ENCODE measurements at places on chromosomes 5 and 9. TPM values are rescaled to one million over a fixed set of nuclear protein-coding genes. Genes with fewer than 3 reads are reported as not detected.

DNA sequence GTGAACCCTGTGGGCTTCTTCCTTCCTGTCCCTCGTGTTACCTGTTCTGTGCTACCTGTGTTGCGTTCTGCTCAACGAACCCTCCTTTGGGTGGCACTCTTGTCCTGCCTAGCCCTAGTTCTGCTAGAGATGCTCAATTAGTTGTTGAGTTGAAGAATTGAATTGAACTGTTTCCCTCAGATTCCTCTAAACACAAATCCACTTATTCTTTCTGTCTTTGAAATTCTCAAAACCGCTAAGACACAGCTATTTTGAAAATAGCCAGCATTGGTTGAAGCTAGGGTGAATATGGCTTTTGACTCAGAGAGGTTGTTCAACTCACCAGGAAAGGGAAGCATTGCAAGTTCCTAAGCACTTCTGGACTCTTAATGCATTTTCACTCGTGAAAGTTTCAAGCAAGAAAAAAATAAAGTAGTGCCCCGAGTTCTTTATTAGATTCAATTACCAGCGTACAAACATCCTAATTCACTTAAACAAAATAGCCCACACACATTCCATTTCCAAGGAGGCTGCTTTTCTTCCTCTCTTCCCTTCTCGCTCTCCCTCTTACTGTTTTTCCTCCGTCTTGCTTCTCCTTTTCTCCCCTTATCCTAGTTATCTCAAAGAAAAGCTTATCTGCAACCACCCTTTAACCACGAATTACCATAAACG lies 642 bp upstream of the ITGA1 start:
- peak; percentile 58 for DNase-seq

Gene CCL27
- not detected for total RNA-seq

Gene TRAF1
- total RNA-seq = 7.9 TPM

DNA sequence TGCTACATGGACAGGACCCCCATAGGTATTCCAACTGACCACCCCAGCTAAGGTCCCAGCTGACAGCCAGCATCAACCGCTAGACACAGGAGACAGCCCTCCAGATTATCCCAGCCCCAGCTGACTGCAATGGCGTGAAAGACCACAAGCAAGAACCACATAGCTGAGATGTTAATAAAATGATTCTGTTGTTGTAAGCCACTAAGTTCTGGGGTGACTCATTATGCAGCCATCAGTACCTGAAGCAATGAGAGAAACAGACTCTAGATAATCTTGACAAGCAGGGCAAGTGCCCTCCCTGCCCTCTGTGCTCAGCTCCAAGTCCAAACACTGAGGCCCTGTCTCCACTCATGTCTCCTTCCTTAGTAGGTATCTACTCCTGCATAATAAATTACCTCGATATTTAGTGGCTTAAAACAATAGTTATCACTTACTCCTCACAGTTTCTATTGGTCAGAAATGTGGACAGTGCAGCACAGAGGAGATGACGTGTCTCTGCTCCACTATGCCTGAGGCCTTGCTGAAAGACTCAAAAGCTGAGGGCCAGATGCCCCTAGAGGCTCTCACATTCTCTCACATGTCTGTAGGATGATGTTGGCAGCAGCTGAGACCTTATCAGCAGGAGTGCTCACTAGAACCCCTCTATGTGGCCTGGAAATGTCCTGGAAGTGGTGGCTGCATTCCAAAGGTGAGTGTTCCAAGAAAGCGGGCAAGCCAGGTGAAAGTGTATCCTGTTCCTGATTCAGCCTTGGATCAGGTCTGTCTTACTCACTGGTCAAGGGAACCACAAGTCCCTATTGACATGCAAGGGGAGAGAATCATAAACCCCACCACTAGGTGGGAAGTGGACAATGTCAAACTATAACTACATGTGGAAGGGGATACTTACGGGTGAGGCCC lies 2.5 kb downstream of the MGAT1 start:
- DNase-seq = no peak

DNA sequence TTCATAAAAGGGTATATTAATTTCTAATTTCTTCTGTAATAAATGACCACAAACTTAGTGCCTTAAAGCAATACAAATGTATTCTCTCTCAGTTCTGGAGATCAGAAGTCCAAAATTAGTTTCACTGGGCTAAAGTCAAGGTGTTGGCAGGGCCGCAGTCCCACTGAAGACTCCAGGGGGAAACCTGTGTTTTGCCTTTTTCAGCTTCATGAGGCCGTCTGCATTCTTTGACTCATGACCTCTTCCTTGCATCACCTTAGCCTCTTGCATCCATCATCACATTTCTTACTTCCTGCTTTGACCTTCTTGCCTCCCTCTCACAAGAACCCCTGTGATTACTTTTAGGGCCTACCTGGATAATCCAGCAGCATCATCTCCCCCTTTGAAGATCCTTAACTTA lies 42.0 kb upstream of the ALDH1B1 start:
- DNase-seq = no peak

Gene SLC36A1
- 24.0 TPM for total RNA-seq

Gene LCP2
- total RNA-seq = 38.4 TPM

Gene TMEM167A
- 91.7 TPM for total RNA-seq

Gene TNFSF8
- total RNA-seq = 2.8 TPM

Gene SYNPO
- 123 TPM for total RNA-seq

Gene RASGRF2
- 4.3 TPM for total RNA-seq

Gene PCDHA13
- total RNA-seq = 6.7 TPM

GRCh38 chr5:104412649-104413240 lies 850.2 kb upstream of the NUDT12 start:
- DNase-seq = no peak

Gene ZCCHC7
- total RNA-seq = 16.5 TPM

- no peak for DNase-seq
These were observed 73.4 kb upstream of the ATG10 start for GRCh38 chr5:81898403-81898802.

DNA sequence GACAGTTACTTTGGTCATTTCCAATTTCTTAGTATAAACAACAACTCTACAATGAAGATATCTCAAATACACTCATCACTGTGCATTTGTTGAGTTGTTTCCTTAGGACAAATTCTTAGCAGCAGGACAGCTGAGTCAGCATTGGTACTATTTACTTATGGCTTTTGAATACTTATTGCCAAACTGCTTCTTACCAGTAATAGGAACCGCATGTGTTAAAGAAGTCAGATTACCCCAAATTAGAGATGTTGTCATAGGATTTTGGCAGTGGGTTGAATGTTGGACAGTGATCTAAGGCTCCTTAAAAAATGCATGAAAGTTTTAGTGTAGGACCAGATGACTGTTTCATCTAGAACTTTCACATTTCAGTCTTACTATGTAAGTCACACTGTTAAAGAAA lies 280.1 kb upstream of the DMRT1 start:
- DNase-seq = no peak

- peak; percentile 74 for DNase-seq
These were observed 32.4 kb downstream of the PCDHGC5 start for GRCh38 chr5:141521244-141521781.

DNA sequence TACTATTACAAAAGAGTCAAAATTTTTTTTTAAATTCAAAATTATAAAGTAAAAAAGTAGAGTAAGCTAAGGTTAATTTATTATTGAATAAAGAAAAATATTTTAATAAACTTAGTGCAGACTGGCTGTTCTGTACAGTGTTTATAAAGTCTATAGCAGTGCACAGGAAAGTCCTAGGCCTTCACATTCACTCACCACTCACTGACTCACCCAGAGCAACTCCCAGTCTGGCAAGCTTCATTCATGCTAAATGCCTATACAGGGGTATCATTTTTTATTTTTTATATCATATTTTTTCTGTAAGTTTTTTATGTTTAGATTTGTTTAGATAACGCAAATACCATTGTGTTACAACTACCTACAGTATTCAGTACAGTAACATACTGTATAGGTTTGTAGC lies 700.7 kb upstream of the GRAMD2B start:
- no peak for DNase-seq

GRCh38 chr5:95327211-95327610 lies 42.3 kb upstream of the MCTP1 start:
- no peak for DNase-seq

DNA sequence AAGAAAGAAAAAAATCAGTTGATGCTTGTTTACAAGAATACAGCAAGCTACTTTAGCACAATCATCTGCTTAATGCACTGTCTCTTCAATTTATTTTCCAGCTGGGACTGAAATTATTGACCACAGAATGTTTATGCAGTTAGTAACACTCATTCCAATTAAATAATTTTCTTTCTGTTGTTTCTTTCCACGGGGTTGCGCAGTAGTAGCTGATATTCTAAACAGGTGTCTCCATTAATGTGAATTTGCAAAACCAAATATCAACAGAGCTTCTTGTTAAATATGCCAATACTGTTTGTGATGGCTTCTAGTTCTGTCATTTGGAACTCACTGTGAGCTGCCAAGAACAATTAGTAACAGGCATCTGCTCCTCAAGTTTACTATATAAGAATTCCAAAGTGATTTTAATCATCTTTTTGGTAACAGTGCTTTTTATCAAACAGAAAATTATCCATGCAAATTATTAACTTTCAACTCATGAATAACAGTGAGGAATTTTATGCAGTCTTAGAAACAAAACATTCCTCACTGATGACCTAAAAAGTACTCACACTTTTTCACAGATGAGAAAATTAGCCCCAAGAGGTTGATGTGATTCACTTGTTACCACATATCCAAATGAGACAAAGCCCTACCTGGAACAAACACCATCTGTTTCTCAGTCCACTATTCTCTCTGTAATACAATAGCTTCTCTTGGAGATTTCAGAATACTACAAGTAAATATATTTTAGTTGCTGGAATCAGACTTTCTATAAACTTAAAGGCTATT lies 567.6 kb upstream of the RGMB start:
- DNase-seq = no peak

Gene ALDH1B1
- total RNA-seq = 146 TPM

Gene AQP7
- 15.0 TPM for total RNA-seq

Gene CCL28
- total RNA-seq = 32.3 TPM

- DNase-seq = no peak
These were observed 1129.6 kb downstream of the PTPRD start for GRCh38 chr9:9483175-9483574.

- DNase-seq = no peak
These were observed 11.4 kb downstream of the OTULIN start for GRCh38 chr5:14675865-14676300.

GRCh38 chr9:122332083-122332482 lies 38.7 kb upstream of the PTGS1 start:
- DNase-seq = no peak

GRCh38 chr5:119336845-119337580 lies 18.8 kb upstream of the TNFAIP8 start:
- no peak for DNase-seq

Gene OSMR
- 26.8 TPM for total RNA-seq

GRCh38 chr5:175750511-175750931 lies 92.7 kb downstream of the HRH2 start:
- no peak for DNase-seq

DNA sequence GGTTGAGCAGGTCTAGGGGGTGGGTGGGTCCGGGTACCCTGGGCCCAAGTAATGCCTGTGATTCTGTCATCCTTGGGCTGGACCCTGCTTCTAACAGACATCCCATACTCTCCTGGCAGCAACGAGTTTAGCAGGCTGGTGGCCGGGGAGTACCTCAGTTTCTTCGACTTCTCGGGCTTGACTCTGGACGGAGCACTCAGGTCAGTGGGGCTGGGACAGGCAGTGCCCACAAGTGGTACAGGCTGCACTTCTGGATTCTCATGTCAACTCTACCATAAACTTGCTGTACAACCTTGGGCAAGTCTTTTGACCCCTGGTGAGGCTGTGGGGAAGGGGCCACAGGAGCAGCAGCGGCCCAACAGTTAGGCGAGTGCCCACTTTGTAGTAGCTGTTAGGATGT lies 21.8 kb downstream of the PSD2 start:
- DNase-seq = no peak

Gene CATSPER3
- 1.0 TPM for total RNA-seq

- no peak for DNase-seq
These were observed 174.8 kb downstream of the SLF1 start for GRCh38 chr5:94793113-94793815.

DNA sequence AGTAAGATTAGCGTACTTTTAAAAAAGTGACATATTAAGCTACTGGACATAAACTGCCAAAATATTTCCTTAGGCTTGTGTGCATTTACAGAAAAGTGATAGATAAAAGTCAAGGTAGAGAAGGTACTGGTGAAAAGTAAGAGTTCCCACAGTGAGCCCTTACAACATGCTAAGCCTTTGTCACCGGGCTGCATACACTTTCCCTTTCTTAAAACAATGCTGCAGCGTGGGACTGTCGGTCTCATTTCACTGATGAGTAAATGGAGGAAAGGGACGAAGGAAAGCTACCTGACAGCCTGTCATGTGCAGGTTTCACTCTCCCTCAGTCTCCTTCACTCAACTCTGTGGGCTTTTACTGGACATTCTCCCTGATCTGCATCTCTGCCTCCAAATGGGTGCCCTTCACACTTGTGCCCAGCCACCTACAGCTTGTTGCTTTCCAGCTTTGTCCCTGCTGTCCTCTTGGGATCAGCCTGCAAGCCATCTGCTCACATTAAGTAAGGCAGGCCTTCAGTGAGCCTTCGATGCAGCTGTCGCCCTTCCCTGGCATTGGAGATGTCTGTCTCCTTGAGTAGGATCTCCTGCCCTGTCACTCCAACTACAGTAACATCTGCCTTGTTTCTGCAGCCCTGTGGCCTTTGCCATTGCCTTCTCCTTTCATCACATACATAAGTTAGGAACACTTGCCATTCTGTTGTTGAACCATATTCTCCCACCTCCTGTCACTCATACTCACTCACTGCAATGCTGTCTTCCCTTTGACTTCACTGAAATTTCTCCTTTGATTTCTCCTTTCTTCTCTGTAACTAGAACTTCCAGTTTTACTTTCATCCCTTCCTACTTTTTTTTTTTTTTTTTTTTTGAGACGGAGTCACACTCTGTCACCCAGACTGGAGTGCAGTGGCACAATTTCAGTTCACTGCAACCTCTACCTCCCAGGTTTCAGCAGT lies 9.3 kb upstream of the ROPN1L start:
- no peak for DNase-seq

DNA sequence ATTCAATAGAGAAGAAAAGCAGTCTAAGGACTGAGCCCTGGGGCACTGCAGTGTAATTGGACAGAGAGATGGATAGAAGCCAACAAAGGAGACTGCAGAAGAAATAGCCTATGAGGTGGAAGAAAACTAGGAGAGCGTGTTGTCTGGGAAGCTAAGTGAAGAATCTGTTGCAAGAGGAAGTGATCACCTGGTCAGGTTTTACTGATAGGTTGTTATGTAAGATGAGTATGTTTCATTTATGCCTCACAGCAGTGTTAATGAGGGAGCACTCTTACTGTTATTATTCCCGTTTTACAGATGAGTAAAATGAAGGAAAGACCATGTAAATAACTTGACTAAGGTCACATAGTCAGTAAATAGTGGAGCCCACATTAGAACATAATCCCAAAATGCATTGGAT lies 80.0 kb upstream of the GRHPR start:
- no peak for DNase-seq

- DNase-seq = no peak
These were observed 174.5 kb upstream of the SLC12A2 start for GRCh38 chr5:127909066-127909465.

Gene GRXCR2
- total RNA-seq = not detected

DNA sequence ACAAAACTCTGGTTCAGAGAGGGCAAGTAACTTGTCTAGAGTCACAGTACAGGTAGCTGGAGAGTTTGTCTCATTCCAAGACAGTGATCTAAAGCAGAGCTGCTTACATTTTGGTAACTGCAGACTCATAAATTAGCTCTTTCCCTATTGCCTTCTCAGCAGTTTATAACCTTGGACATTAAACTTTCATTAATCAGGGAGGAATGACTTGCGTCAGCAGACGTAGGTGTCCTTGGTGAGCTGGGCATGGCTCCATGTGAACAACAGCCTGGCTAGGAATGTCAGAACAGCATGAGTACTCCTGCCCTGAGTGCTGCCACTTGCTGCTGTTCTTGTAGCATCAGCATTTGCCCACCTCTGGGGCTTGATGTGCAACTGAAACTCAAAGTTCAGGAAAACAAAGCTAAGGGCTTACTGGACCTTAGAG lies 2.2 kb upstream of the ALDOB start:
- DNase-seq = peak; percentile 77

Gene MARVELD2
- 47.1 TPM for total RNA-seq
